ENCODE measurements at places on chromosomes 6 and 20.

GRCh38 chr6:7252390-7252789 lies 60.6 kb downstream of the SSR1 start:
- DNase-seq = no peak

DNA sequence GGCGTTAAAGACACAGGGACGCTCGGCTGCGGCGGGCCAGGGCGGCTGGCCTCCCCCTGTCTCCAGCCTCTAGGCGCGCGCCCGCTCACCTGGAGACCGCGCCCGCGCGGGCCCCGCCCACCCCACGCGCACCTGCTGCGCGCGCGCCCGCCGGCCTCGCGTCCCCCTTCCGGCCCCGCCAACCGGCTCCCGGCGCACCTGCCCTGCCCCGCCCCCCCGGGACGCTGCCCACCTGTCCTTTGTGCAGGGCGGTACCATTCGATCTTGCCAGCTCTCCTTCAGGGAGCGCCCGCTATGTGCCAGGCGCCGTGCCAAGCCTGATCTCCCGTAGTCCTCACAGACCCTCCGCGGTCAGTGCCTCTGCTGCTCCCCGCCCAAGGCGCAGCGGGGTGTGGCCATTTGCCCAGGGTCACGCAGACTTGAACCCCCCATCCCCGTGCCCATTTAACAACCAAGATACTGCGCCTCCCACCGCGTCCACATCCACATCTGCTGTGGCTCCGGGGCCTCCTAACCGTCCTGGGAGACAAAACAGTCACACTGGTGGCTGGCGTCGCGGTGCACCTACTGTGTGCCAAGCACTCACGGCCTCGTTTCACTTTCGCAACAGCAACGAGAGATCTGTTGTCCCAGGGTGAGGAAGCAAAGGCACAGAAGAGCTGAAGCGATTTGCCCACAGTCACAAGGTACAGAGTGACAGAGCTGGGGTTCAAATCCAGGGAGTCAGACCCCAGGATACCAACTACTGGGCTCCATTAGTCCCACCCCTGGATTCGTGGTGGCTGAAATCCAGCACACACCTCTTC lies 48.1 kb downstream of the NOL4L start:
- DNase-seq = no peak

- peak; percentile 53 for DNase-seq
Measured at GRCh38 chr6:83884523-83884922, 25.0 kb downstream of the CYB5R4 start.

DNA sequence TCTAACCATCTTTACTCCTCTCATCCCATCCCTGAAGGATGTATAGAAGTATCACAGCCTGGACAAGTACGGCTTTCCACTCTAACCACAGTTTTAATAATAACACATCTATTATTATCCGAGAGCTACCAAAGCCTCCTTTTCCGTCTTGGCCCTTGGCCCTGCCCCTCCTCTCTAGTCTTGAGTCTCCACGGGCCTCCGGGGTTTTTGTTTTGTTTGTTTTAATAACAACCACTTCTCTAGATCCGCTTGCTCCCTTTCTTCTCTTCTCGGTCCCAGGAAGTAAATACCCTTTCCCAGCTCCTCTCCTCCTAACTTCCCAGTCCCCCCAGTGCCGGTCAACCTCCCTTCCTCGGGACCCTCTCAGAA lies 661 bp downstream of the LCA5 start:
- DNase-seq = peak; percentile 11

DNA sequence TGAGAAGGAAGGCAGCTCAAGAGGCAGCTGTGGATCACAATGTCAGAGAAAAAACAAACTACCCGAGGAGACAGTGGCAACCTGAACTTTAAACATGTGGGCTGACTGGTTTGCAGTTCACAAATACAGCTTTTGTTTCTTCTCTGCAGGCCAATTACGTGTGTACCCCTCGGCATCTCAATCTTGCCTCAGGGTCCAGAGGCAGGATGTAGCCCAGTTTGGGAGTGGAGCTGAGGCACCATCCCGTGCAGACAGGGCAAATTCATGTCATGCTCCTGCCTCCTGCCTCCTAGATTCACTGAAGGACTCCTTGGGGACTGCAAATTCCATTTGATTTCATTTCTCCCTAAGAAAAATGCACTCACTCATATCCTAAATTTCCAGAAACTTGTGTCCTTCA lies 94.2 kb upstream of the KCNK16 start:
- DNase-seq = peak; percentile 98

DNA sequence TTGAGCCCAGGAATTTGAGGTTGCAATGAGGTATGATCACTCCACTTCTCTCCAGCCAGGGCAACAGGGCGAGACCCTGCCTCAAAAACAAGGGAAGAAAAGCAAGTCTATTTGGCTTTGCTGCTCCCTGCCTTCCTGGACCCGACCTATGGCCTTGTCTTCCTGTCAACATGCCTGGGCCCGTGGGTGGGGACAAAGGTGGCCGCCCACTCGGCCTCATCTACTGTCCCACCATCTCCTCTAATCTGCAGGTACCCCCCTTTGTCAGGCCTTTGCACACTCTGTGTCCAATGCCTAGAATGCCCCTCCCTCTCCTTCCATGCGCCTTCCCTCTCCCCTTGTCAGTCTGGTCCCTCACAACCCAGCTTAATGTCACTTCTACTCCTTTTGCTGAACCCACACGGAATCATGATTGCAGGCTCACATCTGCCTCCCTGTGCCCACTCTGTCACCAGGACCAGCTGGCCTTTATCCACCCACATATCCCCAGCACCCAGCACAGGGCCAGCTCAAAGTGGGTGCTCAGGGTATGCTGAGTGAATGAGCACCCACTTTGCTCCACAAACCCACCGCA lies 40.3 kb downstream of the MDFI start:
- no peak for DNase-seq

DNA sequence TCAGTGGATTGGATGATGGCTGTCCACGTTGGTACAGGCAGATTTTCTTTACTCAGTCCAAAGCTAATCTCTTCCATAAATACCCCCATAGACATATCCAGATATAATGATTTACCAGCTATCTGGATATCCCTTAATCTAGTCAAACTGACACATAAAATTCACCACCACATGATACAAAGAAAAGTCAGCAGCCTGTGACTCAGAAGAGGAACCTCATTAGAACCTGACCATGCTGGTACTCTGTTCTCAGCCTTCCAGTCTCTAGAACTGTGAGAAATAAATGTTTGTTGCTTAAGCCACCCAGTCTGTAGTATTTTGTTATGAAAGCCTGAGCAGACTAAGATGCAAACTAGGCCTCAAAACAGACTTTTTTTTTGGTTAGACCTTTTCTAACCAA lies 431.3 kb upstream of the RNF217 start:
- no peak for DNase-seq

GRCh38 chr6:36360241-36361054 lies 23.8 kb upstream of the BNIP5 start:
- DNase-seq = peak; percentile 69

DNA sequence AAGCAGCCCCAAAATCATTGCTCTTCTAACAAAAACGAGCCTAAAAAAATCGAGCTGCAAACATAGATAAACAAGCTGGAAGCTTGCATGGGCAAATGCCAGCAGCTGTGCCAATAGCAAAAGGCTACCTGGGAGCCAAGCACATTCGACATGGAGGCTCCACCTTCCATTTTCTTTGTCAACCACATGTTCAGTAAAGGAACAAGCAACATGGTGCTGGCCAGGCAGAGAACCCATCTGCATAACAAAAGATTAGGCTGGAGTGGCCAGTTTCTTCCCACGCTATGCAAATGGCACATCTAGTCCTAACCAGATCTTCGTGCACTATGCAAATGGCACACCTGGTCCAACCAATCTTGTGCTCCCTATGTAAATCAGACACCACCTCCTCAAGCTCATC lies 110.5 kb downstream of the KIF16B start:
- no peak for DNase-seq

DNA sequence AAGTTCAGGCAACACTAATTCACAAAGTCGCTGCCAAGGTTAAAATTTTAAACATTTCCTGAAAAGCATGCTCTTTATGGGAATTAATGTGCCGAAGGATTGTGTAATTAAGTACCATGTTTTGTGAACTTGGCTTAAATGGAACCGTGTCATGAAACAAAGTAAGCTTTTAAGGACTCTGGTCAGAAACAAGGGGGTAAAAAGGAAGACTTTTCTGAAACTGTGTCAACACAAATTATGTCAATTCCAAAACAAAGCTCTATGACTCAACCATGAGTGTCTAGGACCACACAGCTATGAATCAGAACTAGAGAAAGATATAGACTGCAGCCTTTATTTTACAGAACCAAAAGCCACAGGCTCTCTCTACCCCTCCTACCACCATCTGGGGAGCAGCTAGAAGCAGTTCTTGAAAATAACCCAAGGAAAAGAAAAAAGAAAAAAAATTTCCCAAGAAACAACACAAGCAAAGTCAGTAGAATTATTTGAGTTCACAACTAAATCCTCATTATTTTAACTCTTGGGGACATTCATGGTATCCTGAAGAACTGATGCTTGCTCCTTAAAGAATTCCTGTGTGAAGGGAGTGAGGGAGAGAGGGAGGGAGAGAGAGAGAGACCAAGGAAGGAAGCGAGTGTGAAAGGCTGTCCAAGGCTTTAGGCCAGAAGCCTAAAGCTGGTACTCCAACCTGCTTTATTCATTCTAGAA lies 81.9 kb downstream of the ZMYND8 start:
- DNase-seq = peak; percentile 93

DNA sequence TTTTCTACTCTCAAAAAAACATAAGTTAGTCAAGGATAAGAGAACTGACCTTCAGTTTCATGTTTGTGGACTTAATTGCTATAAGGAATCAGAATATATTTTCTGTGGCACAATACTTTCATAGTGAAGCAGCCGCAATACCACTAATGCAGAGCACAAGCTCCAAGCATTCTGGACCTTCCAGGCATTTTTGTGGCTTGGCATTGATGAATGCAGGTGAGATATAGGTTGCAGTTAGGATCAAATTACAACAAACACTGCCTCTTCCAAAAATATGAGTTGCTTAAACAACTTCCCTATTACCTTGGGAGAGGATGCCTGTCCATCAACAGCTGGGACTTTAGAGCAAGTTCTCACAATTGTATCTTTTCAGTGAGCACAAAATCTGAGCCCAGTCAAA lies 162.8 kb upstream of the RSPO3 start:
- DNase-seq = no peak

GRCh38 chr6:21476112-21476511 lies 117.4 kb upstream of the SOX4 start:
- DNase-seq = no peak

DNA sequence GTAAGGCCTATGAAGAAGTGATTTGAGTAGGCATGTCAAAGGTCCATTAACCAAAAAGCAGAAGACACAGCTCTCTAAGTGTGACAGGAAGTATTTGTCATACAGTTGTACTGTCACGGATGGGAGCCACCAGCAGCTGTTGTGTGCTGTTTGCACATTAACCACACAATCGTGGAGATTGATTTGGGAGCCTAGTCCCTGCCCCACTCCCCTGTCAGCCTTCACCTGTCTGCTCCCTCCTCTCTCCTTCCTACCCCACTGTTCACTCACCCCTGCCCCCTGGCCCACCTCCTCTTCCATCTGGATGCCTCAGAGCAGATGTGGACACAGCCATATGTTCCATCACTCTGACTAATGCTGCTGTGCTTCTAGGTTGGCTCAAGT lies 124.7 kb upstream of the SPACA1 start:
- DNase-seq = no peak

DNA sequence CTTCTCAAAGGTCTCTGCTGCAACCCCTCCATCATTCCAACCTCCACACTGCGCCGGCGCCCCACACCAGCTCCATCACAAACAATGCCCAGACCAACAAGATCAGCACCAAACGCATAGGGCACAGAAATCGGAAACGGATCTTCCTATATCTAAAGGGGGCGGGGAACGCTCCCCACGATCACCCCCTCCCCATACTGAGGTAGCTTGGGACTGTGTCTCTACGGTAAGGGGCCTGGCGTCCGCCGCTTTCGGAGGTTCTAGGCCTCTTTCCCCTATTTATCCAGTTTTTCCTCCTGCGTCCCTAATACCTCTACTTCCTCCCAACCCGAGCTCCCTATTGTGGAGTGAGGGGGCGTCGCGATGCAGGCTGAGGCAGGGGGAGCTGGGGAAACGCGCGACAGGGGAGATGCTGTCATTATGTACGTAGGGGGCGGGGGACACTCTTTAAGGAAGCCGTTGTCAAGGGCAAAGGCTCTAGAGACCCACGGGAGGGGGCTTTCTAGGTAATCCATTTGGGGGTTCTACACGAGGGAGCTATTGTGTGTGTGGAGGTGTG lies 909 bp downstream of the DNAAF9 start:
- no peak for DNase-seq

DNA sequence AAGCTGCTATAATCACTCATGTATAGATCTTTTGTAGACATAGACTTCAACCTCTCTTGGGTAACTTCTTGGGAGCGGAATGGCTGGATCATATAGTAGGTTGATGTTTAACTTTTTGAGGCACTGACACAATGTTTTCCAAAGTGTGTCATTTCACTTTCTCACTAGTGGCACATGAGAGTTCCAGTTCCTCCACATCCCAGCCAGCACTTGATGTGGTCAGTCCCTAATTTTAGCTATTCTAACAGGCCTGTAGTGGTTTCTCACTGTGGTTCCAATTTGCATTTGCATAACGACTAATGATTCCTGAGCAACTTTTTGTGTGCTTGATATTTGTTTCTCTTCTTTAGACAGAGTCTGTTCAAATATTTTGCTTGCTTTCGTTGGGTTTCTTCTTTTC lies 221.3 kb downstream of the DLL1 start:
- DNase-seq = no peak

DNA sequence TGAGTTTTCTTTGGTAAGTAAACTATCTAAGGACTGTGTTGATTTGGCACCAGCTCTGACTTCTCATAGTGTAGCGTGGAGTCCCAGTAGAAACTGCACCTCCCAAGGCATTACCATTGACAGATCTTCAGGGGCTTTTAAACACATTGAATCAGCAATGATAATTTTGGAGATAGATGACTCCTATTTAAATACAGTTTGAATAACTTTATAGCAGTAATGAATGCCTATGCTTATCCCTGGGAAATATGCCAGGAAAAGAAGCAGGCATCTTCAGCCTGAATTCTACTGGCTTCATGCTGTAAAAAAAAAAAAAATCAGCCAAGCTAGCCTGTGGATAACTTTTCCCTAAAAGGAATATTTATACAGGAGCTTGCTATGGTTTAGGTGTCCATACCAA lies 895.9 kb downstream of the EYS start:
- no peak for DNase-seq

GRCh38 chr20:41639630-41640029 lies 21.5 kb upstream of the CHD6 start:
- no peak for DNase-seq

GRCh38 chr6:139243536-139243935 lies 48.3 kb downstream of the TXLNB start:
- DNase-seq = no peak

- peak; percentile 69 for DNase-seq
Measured at GRCh38 chr6:111478749-111479148, 4.3 kb downstream of the REV3L start.

- DNase-seq = peak; percentile 78
Measured at GRCh38 chr6:141988954-141989705, 143.6 kb upstream of the GJE1 start.

- peak; percentile 95 for DNase-seq
Measured at GRCh38 chr20:50379049-50379990, 130.9 kb upstream of the PTPN1 start.

DNA sequence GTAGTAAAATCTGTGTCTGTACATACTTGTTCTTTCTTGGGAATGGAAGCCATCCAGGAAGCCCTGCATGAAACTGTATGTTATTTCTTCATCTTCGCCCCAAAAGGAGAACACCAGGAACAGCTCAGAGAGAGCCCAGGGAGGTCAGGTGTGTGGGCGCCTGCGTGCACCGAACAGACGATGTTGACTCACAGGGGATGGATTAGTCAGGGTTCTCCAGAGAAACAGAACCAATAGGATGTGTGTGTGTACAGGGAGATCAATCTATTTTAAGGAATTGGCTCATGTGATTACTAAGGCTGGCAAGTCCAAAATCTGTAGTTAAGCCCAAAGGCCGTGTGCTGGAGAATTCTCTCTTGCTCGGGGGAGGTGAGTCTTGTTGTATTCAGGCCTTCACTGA lies 45.7 kb downstream of the RNASET2 start:
- DNase-seq = no peak
